Stimulated activated CD4-positive, alpha-beta T cell treated with anti-CD3 and anti-CD28 coated beads, Interleukin-1b, Interleukin-23, amount 100 ng/mL, for 4 hours (primary cell): ENCODE measurements at places on chromosomes 13 and 19.

DNA sequence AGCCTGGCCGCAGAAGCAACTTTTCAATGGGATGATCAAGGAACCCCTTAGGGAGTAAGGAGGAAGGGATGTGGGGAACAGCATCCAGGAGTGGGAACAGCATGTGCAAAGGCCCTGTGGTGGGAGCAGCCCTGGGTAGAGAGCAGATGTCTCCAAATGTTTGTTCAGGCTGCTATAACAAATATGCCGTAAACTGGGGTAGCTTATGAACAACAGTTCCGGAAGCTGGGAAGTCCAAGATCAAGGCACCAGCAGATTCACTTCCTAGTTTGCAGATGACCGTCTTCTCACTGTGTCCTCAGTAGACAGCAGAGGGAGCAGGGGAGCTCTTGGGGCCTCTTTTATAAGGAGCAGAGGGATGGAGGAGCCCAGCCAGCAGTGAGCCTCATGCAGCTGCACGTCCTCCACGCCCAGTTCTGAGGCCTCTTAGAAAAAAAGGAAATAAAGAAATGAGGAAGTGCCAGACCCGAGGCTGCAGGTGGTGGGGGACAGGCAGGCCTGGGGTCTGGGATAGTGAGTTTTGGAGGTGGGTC, 4.2 kb upstream of the LRRC25 start:
- DNase-seq = no peak

DNA sequence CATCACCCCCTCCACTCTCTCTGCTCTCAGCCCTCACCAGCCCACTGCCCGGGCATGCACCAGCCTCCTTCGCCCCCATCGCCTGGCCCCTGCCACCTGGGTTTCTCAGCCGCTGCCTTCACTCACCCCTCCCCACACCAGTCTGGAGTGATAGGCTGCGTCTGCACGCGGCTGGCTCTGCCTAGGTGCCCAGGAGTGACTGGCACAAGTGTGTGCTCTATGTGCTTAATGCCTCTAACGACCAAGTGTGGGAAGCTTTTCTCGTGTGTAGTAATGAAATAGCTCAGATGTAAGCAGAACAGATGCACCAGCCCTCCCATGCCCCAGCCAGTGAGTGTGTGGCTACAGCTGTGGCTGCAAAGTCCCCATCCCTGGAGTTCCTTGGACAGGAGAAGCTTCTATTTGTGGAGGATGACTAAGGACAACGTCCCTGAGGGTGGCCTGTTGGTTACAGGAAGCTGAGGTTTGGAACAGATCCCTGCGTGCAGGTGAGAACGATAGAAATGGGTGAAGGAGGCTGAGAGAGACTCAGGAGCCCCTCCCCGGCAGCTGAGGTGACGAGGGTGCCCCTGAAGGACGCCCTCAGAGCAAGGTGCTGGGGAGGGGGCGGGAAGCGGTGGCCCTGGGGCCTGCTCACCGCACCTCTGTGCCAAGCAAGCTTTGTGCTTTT, 35.6 kb downstream of the ATP11A start:
- no peak for DNase-seq

- DNase-seq = no peak
These were observed 616 bp upstream of the PCDH17 start for GRCh38 chr13:57630661-57631595.

- DNase-seq = no peak
These were observed 1.1 kb downstream of the SLITRK1 start for GRCh38 chr13:83881140-83881684.

DNA sequence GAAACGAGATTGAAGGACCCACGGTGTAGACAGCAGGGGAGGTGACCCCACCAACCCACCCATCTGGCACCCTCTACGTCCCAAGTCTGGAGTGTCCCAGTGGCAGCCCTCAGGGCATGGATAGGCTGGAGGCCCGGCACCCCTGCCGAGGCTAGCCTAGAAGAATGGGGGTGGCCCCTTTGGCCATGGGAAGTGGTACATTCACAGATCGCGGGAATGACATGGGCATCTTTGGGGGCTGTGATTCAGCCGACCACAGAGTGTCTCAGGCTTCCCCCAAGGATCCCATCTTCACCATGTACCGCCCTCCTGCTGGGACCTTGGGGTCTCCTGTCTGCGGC, 11.3 kb upstream of the MKNK2 start:
- DNase-seq = no peak

- DNase-seq = no peak
These were observed 123.2 kb upstream of the SLC7A1 start for GRCh38 chr13:29718694-29719093.

GRCh38 chr19:2246014-2246620, 3.0 kb upstream of the AMH start:
- DNase-seq = no peak

- no peak for DNase-seq
These were observed 3.7 kb downstream of the TNFSF9 start for GRCh38 chr19:6534451-6535093.

DNA sequence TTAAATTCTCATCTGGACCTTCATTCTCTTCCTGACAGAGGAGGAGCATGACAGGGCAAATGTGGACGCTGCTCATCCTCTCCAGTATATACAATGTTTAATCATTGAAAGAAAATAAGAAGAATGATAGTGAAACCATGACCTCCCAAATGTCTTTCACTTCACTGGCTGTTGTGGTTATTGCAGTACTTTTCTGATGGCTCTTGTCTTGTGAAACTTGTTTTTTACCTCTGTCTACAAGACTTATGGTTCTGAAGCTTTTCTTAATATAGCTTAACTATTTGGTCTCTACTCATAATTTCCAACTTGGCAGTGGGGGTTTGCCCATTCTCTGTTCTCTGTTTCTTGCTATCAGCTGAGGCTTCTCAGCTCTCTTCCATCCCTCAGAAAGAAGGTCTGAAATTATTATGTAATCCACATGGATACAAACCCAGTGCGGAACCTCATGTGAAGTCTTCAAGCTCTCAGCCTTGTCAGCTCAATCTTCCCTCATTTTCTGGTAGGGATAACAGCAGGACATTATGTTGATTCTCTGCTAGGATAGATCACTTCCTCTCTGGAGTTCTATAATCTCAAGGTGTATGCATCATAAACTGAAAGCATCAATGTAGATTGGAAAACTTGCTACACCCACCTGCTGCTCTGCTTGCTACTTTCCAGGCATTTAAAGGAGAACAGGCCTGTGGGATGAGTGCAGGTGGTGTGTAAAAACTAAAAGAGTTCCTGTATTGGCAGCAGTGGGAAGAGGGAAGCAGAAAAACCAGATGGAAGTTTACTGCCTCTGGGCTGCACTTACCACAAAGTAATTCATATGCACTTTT, 250.3 kb upstream of the HTR2A start:
- no peak for DNase-seq

GRCh38 chr13:112840472-112841302, 128.3 kb upstream of the MCF2L start:
- DNase-seq = no peak

DNA sequence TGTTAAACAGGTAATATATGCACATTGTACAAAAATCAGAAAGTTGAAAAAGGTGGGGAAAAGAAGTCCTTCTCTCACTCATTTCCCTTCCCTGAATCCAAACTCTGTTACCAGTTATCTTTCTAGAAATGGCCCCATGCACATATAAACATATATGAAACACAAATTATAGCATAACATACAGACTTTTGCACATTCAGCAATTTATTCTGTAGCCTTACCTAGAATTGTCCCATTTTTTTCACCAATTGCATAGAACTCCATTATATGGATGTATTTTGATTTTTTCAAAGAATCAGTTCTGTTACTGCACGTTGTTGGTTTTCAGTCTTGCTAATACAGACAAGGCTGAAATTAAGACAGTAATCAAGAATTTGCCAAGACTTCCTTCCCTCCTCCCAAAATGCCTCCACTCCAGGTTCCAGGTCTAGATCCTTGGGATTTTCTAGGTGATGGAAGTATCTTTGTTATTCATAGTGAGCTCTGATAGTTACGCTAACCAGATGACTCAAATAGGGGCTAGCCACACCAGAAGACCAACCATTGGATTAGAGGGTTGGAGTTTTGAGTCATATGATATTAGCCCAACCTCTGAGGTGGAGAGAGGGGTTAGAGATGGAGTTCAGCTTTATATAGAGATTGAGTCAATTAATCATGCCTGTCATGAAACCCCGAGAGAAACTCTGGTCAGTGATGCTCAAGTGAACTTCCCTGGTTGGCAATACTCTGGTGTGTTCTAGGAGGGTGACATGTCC, 30.7 kb downstream of the GPR180 start:
- DNase-seq = no peak

DNA sequence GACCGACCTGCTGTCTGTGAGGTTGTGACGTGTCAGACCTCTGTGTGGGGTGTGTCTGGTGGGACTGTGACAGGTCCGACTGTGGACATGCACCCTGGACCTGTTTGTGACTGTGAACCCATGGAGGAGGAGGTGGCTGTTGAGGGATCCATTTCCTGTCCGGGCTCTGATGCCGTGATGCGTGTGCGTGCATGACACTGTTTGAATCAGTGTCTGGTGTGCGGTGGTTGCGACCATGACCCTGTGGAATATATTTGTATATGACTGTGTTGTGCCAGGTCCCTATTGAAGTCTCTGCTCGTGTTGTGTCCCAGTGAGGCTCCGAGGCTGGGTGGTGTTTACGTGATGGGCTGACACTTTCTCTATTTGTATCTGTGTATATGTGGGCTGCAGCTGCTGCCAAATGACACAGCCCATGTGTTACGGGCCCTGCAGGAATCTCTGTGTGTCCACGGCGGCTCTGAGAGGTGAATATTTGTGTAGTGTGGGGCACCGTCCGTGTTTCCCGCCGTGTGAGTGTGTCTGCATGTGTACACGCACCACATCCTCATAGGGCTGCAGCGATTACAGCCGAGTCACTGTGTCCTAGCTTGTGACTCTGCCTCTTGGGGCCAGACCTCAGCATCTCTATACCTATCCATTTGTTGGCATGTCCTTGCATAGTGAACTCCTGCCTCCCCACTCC, 18.3 kb downstream of the CCDC97 start:
- DNase-seq = no peak

GRCh38 chr13:96428911-96429310, 339.0 kb downstream of the HS6ST3 start:
- no peak for DNase-seq

- no peak for DNase-seq
These were observed 6.0 kb upstream of the TEX30 start for GRCh38 chr13:102779436-102780159.

DNA sequence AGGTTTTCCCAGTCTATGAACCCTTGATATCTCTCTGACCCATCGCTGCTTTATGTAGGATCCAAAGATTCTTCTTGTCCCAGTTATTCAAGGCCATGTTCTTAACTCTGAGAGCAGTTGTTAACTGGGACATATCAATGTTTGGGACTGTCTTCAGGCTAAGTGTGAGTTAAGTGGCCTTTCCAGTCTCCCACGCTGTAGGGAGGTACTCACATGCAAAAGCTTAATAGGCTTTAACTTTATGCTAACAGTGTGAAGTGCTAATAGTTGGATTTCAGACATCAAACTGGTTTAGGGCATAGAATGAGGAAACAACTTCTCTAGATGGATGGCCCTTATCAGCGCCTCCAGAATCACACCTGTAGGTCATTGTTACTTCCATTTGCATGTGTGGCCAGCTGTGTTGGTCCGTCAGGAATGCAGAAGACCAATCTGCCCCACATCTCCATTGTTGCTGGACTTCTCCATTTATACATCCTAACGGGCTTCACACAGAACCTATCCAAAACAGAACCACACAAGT, 104.7 kb upstream of the MBNL2 start:
- no peak for DNase-seq

GRCh38 chr13:93450191-93450621, 223.6 kb downstream of the GPC6 start:
- DNase-seq = no peak

- no peak for DNase-seq
These were observed 22.1 kb upstream of the GGACT start for GRCh38 chr13:100610391-100611347.

DNA sequence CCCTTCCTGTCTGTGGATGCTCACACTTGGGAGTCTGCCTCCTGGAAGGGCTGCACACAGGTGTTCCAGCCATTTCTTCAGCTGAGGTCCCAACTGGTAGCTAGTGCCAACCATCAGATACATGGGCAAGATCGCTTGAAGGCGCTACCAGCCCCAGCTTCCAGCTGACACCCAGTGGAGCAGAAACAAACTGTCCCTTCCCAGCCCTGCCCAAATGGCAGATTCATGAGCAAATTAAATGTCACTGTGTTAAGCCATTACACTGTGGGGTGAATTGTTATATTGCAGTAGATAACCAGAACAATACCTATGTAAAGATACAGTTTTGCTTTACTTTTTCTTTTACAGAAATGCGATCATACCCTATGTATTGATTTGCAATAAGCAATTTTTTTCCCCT, 17.6 kb downstream of the ING1 start:
- no peak for DNase-seq

- DNase-seq = no peak
These were observed 570.5 kb upstream of the ARGLU1 start for GRCh38 chr13:107138486-107138885.

DNA sequence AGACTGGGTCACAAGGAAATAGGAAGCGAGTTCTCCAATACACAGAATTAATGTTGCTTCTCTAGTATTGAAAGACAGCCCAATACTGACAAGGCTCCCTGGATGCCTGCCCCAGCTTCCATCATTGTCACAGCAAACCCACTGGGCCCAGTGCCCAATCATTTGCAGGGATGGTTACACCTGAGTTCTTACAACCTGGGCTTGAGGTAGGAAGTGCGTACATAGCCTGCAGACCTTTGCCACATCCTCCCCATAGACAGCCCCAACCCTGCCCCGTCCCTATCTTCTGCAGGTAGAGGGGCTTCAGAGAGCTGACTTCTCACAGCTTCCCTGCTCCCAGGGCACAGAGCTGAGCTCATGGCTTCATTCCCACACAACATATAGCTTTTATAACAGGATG, 108.1 kb upstream of the UBL3 start:
- no peak for DNase-seq

- no peak for DNase-seq
These were observed 1.8 kb downstream of the ETHE1 start for GRCh38 chr19:43524922-43525835.

- DNase-seq = no peak
These were observed 4.9 kb downstream of the SLAIN1 start for GRCh38 chr13:77702366-77702765.

DNA sequence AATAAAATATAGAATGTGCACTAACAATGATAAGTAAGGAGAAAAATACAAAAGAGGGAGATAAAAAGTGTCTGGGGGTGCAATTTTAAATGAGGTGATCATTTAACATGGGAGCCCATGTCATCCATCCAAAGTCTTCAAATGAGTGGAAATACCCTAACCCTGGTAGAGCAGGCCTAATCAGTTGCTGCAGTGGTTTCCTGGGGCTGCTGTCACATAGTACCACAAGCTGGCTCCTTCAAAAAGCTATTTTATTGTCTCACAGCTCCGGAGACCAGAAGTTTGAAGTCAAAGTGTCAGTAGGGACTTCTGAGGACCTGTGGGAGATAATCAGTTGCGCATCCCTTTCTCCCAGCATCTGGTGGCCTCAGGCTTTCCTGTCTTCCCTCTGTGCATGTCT, 717.9 kb downstream of the DIAPH3 start:
- no peak for DNase-seq

GRCh38 chr19:23318143-23318542, 67.9 kb upstream of the ZNF724 start:
- DNase-seq = no peak

DNA sequence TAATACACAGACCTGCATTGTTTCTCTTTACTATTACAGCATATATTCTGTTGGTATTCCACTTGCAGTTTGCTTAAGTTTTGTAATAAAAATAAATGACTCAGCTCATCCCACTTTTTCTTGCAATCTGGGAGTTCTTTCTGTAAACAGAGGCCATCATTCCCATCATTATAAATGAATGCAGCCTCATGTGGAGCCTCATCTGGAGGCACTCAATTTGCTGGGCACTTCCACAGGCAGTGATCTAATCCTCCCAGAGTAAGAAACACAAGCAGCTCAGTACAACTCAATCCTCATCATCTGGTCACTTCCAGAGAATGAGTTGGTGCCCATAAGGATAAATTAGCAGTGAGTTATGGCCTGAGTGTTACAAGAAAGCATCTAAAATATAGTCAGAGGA, 2801.9 kb downstream of the PCDH9 start:
- no peak for DNase-seq
